ENCODE measurements at places on chromosomes 7 and 10. TPM values are rescaled to one million over a fixed set of nuclear protein-coding genes. Genes with fewer than 3 reads are reported as not detected.

DNA sequence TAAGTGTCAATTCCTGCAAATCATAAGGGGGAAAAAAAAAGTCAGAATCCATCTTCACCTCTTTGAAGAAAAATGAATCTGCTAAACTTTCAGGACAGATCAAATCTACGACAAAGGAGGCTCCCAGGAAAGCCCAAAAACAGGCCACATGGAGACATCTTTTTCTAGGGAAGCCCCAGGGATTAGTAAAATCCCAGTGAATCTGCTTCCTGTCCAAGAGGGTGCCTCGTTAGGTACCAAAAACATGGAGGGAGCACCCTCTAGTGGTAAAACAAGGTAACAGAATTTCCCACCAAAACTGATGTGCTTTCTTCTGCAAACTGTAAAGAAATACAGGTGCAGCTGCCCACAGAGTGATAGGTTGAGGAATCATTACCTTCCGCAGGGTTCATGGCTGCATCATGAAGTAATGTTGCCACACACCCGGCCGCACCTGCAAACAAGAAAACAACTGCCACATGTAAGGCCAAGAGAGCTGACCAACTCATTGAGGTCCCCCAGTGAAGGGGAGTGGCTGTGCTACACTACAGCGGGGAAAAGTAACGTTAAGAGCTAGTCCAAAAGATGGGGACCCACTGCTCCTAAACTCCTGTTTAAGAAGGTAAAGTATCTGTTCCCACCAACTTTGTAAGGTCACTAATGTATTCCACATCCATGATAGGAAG lies 7.9 kb downstream of the SLC25A28 start:
- no peaks in the 10 kb centered on the region for H3K4me1 ChIP-seq
- no peak overlapping the region for H3K4me3 ChIP-seq
- peaks cover 26% of the 10 kb centered on the region for H3K36me3 ChIP-seq
- no peaks in the 10 kb centered on the region for H3K27me3 ChIP-seq

DNA sequence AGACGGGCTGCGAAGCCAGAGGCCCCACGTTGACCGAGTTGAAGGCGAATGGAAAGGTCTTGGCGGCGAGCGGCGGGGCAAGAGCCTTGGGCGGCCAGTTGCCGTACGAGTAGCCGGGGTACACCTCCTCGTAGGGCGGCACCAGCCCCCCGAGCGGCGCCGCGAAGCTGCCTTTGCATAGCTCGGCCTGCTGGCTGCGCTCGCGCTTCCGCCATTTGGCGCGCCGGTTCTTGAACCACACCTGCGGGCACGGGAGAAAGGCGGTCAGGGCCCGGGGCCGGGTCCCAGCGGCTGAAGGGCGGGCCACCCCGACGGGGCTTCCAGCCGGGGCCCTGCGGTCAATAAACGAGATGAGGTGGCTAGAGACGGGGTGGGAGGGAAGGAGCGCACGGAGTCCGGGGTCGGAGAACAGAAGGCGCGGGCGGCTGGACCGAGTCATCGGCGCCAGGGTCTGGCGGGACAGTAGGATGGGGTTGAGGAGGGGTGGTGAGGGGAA lies 4.8 kb downstream of the ELOVL3 start:
- no peak overlapping the region for H3K27ac ChIP-seq
- peaks cover 7% of the 10 kb centered on the region for H3K4me1 ChIP-seq
- peak overlapping the region; percentile 41 for H3K4me3 ChIP-seq
- DNase-seq, result no peak

TUBAL3 gene
- not detected for total RNA-seq

GPR15LG gene
- total RNA-seq, result not detected

CTNNA3 gene
- total RNA-seq, result 0.83 TPM
